ENCODE measurements at places on chromosomes 6 and 20. TPM values are rescaled to one million over a fixed set of nuclear protein-coding genes. Genes with fewer than 3 reads are reported as not detected.

The BCAS1 gene
- polyA plus RNA-seq = 0.34 TPM

The PGC gene
- 33.6 TPM for polyA plus RNA-seq

The HSPA1L gene
- polyA plus RNA-seq = 0.46 TPM

The MKKS gene
- 15.3 TPM for polyA plus RNA-seq

The TGM3 gene
- polyA plus RNA-seq = 0.34 TPM

The B3GALT4 gene
- polyA plus RNA-seq = 5.6 TPM

- DNase-seq = no peak
Observed at GRCh38 chr6:169775321-169775720, 23.9 kb downstream of the ERMARD start.

DNA sequence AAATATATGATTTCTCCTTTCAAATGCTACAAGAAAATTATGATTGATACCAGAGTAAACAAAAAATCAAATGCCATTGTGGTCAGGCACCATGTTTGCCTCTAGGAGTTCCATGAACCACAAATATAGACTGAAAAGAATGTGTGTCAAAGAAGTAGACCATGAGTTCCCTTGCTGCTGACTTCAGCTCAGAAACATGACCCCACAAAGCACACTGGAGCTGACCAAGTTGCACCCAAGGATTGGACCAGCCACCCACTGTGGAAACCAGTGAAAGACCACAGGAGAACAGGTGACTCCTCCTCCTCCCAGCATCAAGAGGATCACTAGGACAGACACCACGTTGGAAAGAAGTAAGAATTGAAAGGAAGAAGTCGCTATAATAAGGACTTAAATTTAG lies 90.8 kb upstream of the TENT5A start:
- no peak for DNase-seq

- no peak for DNase-seq
Observed at GRCh38 chr6:134021396-134022122, 30.9 kb downstream of the SLC2A12 start.

DNA sequence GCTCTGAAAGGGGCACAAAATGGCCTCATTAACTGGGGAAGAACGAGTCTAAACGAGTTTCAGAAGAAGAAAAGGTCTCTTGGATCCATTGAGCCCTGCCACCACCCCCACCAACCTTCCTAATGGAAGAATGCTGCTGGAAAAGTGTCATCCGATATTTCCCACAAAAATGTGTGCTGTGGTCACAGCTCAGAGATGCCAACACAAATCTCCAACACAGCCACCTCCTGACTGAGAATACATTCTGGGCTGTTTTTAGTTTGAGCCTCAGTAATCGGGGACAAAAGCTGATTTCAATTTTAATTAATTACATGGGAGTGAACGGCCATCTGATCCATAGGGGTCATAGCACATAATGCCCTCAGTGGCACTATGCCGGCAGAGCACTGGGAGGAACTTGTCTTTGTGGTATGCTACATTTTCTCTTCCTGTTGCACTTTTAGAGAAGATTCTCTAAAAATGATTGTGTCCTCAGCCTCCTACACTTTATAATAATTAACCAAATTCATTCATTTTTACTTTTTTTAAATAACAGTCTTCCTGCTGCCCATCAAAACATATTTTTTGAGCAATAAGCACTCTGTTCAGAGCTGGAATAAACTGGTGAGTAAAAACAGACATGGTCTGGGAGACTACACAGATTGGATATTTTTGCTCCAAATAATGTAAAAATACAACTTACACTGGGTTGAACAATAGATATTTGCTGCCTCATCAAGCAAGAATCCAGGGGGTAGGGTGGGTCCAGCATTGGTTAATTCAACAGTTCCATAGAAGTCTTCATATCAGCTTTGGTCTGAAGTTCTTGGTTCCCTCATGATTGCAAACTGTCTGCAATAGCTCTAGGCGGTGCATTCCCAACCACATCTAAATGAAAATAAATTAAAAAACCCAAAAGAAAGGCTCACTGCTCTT lies 143.6 kb upstream of the TMEM170B start:
- no peak for DNase-seq

GRCh38 chr20:46622165-46622564 lies 29.1 kb downstream of the SLC13A3 start:
- no peak for DNase-seq

DNA sequence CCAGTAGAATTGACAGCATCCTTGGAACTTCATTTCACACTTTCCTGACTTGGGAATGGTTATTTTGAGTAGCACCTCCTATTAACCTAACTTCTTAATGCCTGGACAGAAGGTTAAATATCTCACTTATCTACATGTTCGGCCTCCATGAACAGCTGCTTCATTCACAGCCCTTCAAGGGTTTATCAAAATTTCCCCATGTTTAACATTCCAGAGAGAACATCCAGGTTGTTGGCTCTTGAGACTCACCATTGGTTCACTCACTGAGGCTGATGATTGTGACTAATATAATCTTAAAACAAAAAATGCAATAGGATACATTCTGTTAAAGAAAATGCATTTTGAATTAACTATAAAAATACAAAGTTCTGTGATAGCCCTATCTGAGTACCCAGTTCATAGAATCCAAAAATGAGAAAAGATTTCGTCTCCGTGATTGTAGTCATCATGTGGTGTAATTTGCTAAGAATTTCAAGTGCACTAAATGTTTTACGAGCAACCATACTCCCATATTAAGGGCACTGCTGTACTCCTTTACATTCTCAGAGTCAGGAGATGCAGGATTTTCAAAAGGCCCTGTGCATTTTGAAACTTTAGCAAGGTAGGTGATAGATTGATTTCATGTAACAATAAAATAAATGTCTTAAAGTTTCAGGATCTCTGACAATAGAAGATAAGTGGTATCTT lies 260.6 kb upstream of the TAB2 start:
- no peak for DNase-seq

- no peak for DNase-seq
Observed at GRCh38 chr6:128740951-128741350, 142.0 kb upstream of the LAMA2 start.

Measured in pancreas (tissue), 10 donors.